ENCODE measurements at places on chromosomes 5 and 9.

DNA sequence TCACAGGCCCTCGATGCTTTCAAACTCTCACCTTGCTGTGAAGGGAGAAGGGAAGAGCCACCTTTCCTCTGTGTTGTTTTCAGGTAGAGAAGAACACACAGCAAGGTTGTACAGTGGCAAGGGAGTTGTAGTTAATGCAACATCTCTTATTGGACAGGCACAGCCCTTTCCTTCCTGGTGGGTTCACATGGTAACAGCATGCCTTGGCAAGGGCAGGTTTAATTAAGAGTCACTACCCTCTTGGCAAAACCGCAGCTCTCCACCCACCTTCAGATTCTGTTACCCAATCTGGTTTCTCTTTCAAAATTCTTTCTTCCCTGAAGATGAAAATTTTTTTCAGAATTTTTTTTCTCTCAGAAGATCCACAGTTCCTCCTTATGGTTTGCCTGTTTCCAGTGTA lies 253.1 kb downstream of the TLR4 start:
- peak; percentile 69 for DNase-seq

DNA sequence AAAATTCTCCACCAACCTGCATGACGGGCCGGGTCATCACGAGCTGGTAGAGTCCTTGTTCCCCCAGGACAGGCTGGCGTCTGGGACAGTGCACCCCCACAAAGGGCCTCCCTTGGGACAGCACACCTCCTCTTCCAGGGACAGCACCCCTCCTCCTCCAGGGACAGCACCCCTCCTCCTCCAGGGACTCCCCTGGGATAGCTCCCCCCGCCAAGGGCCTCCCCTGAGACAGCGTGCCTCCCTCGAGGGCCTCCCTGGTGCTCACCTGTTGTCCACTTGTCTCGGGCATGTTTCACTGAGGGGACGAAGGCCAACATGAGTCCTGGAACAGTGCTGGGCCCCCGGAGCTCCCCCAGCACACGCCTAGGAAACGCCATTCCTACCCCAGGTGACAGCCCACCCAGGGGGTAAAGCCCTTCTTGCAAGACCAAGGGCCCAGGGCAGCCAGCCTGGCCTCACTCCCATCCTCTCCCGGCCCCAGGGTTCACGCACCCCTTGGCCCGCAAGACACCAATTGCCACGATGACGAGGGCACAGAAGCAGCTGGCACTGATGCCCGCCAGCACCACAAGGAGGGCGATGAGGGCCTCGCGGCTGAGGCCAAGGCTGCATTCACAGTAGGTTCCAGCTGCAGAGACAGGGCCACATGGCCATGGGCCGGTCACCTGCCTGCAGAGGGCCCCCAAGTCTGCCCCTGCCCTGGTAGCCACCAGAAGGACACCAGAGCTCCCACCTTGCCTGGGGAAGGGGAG lies 531 bp downstream of the TMEM210 start:
- DNase-seq: no peak

DNA sequence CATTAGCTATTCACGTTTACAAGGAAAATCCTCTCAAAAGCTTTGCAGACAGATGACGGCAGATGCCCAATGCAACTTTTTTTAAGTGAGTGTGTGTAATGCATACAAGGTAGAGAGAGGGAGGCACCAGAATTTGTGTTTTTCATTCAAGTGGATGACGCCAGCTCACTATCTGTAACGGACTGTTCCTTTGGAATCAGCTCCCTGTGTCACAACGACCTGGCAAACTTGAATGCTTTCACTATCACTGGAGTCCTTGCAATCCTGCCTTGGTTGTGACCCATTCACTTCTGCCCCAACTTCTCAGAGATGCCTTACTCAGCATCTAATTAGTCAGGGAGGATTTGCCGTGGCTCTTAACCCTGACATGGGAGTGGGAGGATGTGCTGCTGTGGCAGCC lies 148.5 kb downstream of the BNC2 start:
- DNase-seq: no peak

DNA sequence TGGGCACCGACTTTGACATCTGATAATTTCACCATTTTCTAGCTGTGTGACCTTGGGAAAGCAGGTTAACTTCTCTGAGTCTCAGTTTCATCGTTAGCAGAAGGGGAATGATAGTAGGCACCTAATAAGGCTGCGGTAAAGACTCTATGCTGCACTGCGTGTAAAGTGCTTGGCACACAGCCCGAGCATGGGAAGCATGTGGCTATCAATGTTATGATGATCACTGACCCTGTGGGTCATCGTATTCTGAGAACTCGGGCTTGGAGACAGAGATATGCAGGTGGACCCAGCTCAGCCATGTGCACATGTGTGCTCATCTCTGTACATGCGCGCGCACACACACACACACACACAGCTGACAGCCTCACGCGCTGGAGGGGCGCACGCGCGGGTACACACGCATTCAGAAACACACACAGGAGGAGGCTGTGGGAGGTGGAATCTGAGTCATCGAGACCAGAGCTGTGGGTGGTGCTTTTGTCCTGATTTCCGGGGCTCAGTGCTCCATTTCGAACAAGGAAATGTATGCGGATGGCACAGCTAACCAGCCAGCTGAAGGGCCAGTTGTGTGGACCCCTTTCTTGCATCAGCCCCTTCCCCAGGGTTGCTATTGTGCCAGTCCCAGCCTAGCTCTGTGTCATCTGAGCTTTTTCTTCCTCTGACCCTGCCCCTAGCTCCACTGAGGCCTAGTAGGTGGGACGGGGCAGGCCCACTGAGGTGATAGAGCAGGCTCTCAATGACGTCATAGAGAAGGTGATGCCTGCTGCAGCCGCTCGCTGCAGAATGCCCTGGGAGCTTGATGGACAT lies 11.1 kb upstream of the ARAP3 start:
- DNase-seq: no peak

GRCh38 chr9:96020300-96020791 lies 144.9 kb downstream of the ERCC6L2 start:
- no peak for DNase-seq

DNA sequence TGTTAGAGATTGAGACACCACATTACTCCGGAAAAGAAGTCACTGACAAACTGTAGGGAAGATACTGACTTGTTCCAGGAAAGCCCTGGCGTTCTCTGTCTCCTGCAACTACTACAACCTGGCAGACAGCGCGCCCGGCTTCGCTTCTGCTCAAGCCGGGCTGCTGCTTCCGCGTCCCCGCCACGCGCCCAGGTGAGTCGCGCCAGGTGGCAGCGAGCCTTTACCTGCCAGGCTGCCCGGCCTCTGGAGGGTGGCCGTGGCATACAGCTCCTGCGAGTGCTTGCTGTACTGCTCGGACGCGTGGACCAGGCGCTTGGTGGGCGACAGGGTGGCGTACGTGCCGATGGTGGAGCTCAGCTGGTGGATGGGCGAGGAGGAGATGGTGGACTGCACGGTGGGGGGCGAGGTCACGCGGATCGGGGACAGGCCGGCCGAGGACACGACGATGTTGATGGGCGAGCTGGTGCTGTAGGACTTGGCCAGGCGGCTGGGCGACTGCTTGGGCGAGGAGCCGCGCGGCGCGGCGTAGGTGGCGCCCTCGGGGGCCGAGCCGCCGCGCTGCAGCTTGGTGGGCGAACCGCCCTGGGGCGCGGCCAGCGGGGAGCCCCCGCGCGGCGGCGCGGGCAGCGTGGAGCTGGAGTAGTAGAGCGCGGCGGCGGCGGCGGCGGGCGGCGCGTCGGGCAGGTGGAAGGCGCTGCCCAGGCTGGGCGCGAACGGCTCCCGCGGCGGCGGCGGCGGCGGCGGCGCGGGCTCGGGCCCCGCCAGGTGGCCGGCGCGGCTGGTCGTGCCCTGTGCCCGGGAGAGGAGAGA lies 519.6 kb downstream of the CTNND2 start:
- no peak for DNase-seq

- no peak for DNase-seq
Observed at GRCh38 chr9:123742009-123742767, 187.7 kb downstream of the DENND1A start.

Measured in MM.1S (cell line).